ENCODE measurements at places on chromosomes 2 and 18.

DNA sequence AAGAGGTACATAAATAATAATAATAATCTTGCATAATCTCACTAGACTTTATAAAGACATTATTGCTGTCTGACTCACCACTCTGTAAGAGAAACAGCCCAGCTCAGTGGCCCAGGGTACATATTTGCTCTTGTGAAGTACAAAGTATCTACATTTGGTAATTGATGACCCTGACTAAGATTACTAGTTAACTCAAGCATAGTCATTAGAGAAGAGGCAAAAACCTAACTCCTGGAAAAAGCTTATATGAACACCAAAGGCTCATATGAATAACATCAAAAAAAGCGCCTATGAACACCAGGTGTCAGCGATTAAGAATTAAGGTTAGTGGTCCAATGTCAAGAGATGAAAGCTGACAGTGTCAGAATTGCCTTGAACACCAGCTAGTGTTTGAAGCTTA lies 38.4 kb downstream of the RAD51AP2 start:
- DNase-seq = no peak

DNA sequence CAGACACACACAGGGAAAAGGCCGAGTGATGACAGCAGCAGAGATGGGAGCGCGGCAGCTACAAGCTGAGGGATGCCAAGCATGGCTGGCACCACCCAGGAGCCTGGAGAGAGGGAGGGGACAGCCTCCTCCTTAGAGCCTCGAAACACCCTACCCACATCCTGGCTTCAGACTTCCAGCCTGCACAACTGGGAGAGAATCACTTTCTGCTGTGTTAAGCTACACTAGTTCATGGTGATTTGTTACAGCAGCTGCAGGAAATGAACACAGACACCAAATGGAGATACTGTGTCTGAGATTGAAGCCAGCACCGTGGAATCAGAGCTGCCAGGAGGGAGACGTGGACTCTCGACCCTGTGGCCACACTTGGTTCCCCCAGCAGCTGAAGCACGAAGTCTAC lies 27.5 kb upstream of the FOSL2 start:
- no peak for DNase-seq

GRCh38 chr2:65292106-65292400 lies 64.4 kb downstream of the ACTR2 start:
- DNase-seq = no peak

GRCh38 chr18:42839408-42839807 lies 276.1 kb downstream of the RIT2 start:
- DNase-seq = no peak

DNA sequence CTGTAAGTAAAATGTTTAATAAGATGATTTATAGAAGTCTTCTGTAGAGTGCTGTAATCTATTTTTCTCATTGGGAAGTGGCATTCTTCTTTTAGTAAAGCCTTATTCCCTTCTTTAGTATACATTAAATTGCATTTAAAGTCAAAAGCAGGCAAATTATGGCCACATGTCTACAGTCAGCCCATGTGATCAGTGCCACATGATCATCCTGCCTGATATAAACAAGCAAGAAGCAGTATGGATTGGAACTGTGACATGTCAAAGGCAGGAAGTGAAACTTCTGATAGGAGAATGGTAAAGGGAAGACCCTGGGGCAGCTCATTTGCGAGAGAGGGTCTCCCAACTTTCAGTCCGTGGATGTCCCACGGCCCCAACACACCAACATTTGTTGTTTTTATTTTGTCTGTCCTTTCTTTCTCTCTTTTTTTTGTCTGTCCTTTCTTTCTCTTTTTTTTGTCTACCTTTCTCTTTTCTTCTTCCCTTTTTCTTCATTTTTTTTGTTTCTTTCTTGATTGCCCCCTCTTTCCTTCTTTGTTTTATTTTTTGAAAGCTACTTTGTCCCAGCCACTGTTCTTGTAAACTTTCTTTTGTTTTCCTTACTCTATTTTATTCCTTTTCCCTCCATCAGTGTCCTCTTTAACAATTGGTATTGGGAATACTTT lies 154.9 kb downstream of the DTNA start:
- no peak for DNase-seq

DNA sequence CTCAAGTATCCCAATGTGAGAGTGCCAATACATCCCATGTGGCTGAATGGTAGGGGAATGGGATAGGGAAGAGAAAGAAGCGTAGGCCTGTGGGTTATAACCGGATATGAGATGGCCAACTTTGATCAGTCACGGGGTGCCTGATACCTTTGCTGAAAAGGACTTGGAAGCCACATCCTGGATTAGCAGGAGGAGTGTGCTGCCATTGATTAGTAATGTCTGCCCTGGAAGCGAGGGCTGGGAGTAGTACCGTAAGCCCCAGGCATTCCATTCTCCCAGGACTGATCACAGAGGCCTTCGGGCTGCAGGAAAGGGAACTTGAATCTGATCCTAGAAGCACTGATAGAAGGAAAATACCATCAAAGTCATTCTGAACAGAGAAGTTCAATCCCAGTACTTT lies 218.5 kb downstream of the TFCP2L1 start:
- no peak for DNase-seq

DNA sequence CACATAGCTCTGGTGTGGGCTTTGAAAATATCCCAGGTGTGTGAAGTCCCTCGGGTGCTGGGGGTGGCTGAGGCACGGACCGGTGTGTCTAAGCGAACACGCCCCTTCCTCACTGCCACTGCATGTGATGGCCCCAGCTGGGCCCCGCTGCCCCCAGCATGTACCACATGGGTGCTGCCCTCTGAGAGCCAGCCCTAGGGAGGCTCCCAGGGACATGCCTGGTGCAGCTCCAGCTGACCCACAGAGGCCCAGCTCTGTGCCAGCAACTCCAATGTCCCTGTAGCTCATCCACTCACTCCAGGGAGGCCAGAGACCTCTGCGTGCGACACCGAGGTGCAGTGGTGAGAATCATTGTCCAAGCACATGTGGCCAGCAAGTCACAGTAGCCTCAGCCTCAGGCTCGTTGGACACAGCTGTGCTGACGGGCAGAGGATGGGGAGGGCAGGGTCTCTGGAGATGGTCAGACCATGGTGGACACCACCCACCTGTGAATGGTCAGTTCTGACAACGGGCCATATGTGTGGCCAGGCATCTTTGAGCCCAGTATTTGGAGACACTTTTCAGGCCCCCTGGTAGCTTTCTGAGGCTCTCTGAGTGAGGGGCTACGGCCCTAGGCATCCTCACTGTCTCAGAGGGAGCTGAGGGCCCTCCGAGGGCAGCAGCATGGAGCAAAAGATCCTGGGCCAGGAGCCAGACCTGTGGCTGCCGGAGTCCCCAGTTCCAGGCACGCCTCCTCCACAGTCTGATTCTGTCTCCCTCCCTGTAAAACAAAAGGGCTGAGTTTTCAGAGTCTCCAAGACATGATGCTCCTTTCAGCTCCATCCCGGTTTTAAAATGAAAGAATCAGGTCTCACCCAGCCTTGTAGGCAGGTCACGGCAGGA lies 220.7 kb downstream of the NDUFA10 start:
- no peak for DNase-seq

GRCh38 chr2:53793821-53794220 lies 7.0 kb downstream of the ERLEC1 start:
- DNase-seq = no peak

- DNase-seq = no peak
Measured at GRCh38 chr2:202113571-202114142, 40.6 kb downstream of the KIAA2012 start.

- no peak for DNase-seq
Measured at GRCh38 chr18:37778417-37779165, 213.0 kb upstream of the CELF4 start.

GRCh38 chr2:237669628-237670392 lies 42.4 kb downstream of the LRRFIP1 start:
- no peak for DNase-seq

GRCh38 chr2:46776687-46777327 lies 138.8 kb downstream of the MCFD2 start:
- DNase-seq = peak; percentile 30

DNA sequence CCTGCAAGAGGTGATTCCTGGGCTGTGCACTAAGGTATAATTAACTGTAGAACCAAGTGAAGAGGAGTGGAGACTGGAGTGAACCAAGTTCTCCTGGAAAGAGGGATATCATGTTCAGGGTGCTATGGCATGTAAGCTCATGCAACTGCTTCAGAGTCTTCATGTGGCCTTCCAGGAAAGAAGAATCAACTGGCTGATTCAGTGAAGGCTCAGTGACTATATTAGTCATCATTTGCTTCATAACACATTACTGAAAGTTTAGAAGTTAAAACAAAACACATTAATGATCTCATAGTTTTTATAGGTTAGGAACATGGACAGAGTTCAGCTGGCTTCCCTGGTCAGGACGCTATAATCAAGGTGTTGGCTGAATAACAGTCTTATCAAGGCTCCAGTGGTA lies 1200.8 kb upstream of the GYPC start:
- DNase-seq = no peak

DNA sequence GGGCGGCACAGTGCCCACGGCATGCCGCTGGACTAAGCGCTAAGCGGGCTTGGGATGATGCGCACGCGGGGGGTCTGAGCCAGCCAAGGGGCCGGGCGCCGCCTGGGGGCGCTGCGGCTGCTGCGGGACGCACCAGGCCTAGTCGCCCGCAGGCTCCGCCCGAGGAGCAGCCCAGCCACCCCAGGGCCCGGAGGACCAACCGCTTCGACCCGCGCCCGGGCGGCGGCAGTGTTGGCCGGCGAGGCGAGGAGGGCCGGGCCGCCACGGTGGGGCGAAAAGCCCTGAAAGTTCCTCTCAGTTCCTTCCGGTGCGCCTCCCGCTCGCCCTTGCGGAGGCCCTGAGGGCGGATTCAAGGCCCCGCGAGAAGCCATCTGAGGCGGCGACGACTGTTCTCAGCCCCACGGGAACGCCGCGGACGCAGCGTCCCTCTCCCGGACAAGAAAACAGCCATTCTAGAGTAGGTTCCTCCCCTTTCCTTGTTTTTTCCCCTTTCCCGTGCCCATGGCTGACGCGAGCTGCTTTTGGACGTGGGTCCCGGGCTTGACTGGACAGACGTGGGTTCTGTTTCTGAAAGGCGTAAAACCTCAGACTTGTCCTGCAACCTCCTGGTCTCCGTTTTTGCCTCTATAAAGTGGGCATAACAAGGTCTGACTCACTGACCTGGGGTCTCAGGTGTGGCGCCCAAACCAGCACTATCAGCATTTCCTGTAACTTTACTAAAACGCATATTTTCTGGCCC lies at the start of gene ANKAR:
Gene ANKAR, plus strand, starts transcription at position 297 of the 739 bp plus-strand sequence. CDS start 1,821 bp downstream, outside the sequence.
- DNase-seq = peak; percentile 67

- no peak for DNase-seq
Measured at GRCh38 chr2:32043561-32043960, 4.0 kb upstream of the DPY30 start.

GRCh38 chr2:200042102-200042735 lies 86.8 kb downstream of the MAIP1 start:
- DNase-seq = no peak

GRCh38 chr2:200454927-200455801 lies 54.7 kb downstream of the KCTD18 start:
- no peak for DNase-seq

- no peak for DNase-seq
Measured at GRCh38 chr2:126946318-126947102, 47.8 kb downstream of the TEX51 start.

- DNase-seq = no peak
Measured at GRCh38 chr2:104876606-104877570, 23.0 kb downstream of the POU3F3 start.

DNA sequence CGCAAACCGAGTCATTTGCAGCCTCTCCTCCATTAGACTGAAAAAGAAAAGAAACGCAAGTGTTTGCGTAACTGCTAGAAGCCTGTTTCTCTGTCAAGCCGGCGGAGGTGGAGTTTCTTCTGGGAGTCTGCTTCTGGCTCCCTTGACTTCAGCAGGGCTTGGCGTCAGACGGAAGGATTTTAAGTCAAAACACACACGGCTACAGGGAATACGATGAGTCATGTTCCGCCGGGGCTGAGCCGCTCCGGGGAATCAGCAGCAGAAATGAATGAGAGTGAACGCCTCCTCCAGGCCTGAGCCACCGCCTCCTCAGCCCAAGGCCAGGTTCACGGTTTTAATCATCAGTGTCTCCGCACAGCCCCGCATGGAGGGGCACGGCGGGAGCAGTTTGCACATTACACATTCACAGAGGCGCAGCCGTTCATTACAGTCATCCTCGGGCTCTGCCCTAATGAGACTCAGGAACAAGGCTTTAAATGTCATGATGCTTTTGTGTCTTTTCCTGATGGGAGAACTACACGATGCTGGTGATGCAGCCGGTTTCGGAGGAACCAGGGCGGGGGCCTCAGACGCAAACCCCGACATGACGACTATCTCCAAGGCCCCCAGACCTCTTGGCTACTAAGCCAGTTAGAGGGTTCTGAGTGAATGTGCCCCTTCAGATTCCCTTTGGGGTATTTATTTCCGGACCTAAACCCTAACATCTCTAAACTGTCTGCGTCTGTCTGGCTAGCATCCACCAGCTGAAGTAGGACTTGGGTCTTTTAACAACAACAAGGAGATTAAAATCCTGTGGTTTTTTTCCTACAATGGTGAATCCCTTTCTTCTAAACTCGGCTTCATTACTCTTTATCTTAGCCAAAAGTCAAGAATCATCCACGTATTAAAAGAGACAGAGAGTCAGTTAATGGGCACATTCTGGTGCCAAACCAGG lies 11.1 kb upstream of the SCG2 start:
- DNase-seq = no peak

- no peak for DNase-seq
Measured at GRCh38 chr2:171134624-171135230, 26.0 kb downstream of the TLK1 start.

DNA sequence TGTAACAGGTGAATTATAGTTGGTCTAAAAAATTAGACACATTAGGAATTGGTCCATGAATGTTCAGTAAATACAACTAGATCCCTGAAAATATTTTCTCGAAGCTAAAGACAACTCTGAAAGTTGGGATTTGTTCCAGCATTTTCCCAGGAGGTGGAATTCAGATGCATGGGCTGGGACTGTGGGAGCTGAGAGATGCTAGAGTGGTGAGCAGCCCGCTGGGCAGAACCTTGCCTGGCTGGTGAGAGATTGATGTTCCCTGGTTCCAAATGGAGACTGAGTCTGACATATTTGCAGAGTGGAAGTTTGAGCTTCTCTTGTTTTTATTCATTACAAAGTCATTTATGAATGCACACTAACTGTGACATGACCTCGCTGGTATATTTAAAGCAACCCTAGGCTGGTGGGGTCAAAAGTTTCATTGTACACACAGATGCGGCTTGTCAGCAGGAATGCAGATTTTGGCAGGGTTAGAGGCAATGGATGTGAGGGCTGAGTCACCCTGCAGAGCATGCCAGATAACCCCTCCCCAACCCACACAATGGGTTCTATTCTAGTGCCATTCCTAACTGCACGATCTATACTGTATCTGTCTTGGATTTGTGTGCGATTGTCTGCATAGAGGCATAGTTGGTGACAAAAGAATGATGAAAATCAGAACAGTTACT lies 23.5 kb upstream of the TMEM178A start:
- no peak for DNase-seq

DNA sequence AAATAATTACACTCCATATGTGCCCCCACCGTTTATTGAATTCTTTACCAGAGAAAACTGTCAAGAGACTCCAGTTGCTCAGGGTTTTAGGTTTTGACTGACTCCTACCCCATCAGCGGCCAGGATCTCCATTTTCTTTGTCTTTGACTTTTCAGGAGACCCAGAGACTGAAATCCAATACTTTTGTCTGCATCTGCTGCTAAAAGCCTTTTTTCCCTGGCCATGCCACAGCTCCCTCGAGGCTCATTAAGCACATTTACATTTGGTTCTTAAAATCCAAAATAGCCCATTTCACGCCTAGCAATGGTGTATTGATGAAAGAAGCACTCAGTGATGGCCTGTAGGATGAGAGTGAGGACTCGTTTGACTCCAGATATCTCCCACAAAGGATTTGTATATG lies 332.6 kb upstream of the ACVR2A start:
- DNase-seq = no peak

Measured in activated T-cell treated with anti-CD3 and anti-CD28 coated beads for 4 hours (primary cell).